Activated CD4-positive, alpha-beta T cell treated with anti-CD3 and anti-CD28 coated beads, Interleukin-2, amount 50 U/mL, for 1 hour (primary cell): ENCODE measurements at places on chromosomes 1 and 21.

- no peak for DNase-seq
These were observed 31.7 kb downstream of the ADAMTS1 start for GRCh38 chr21:26813426-26813998.

DNA sequence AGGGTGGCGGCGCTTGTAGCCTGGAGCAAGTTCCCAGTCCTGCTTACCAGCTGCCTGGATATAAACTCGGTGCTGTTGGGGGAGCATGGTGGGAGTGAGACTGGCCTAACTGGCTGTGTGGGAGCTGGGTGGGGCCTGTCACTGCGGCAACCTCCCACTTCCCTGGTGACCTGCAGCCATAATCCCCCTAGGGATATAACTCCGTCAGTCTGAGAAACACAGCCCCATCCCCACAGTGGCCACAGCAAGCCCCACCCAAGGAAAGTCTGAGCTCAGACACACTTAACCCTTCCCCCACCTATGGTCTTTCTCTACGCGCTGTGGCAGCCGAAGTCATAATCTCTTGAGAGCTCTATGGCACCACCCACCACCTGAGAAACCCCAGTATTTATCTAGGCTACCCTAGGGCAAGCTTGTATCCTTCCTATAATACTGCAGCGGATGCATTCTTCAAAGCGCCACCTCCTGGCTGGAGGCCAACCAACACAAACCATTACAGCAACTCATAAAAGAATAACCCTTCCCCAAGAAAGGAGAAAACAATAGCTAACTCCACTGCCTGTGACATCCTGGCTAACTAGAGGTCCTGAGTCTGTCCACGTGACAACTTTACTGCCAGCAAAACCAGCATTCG, 57.4 kb downstream of the ZNF648 start:
- no peak for DNase-seq

- peak; percentile 64 for DNase-seq
These were observed 65.9 kb downstream of the NDUFS5 start for GRCh38 chr1:39091845-39092645.

GRCh38 chr1:58618303-58618702, 41.3 kb upstream of the TACSTD2 start:
- no peak for DNase-seq

- DNase-seq = peak; percentile 71
These were observed 6.1 kb downstream of the LDLRAP1 start for GRCh38 chr1:25549273-25550154.

DNA sequence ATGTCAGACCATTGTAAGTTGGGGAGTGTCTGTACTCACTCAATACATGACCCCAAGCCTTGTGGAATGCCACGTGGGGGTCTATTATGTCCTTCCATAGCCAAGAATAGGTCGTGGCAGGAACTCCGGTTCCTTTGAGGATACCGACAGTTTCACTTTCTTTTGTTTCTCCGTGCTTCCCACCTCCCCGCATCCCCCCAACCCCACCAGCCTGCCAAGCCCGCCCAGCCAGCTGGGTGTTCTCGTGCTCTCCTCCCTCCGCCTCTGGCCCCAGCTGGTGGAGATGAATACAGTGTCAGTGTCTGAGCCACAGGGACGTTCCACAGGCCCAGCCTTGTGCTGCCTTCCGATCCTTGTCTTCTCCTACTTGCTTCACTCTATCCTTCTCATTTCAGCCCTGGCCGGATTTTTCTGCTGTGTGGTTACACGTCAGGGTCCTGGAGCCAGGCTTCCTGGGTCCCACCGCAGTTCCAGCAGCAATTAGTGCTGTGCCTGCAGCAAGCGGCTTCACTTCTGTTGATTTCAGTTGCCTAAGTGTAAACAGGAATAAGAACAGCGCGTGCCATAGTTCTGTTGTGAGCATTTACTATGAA, 4.1 kb upstream of the AGTRAP start:
- no peak for DNase-seq

DNA sequence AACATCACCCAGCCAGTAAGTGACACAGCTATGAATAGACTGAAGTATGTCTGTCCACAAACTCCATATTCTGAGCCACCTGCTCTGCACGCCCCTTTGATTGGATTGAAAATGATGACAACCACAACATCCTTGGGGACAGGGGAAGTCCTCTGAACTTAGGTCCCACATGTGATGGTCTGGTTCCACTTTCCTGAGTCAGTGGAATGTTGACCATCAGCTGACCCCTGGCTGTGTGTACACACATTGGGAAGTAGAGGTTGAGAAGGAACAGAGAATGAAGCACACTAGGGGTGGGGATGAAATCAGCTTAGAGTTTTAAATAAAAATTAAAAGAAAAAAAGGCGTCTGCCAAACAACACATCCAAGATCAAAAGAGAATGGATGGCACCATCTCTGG, 8.0 kb upstream of the DISP3 start:
- DNase-seq = no peak

DNA sequence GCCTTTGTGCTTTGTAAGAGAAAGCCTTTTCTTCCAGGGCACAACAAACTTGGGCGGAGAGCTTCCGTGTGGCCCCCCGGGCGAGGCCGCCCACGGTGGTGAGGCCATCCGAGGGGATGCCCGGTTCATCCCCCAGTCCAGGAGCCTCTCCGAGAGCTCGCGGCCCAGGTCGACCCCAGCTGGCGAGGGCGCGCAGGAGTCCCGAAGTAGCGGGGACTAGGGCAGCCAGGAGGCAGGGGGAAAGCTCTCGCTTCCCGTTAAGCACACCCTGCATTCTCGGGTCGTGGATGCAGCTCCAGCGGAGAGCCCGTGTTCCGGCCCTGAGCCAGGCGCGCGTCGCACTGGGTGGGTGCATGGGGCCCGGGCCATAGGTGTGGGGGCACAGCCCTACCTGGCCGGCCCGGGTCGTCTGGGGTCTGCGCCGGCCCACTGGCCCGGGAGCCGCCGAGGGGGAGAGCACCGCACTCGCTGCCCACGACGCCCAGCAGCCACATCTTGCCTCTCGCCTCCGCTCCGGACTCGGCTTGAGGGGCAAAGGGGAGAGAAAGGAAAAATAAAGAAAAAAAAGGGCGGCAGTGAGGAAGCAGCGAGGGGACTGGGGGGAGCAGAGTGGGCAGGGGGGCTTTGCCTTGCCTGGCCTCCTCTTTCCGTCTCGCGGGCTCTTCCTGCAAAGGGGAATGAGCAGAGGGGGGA, 1.8 kb downstream of the RNF220 start:
- DNase-seq = peak; percentile 8

DNA sequence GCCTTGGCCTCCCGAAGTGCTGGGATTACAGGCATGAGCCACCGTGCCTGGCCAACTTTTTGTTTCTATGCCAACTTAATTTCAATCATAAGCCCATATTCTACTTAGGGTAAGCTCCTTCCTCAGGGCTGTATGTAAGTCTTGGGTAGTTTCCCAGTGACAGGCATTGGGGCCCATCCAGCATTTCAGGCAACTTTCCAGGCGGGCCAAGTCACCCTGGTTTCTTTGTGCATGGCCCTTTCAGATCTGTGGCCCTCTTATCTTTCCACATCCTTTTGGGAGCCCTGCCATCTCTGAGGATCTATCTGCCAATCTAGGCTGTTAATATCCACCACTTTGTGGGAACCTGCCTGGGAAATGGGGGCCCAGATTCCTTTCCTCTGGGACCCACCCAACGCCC, 58.7 kb downstream of the TNN start:
- no peak for DNase-seq

- DNase-seq = no peak
These were observed 92.5 kb upstream of the FMN2 start for GRCh38 chr1:239999170-239999569.

DNA sequence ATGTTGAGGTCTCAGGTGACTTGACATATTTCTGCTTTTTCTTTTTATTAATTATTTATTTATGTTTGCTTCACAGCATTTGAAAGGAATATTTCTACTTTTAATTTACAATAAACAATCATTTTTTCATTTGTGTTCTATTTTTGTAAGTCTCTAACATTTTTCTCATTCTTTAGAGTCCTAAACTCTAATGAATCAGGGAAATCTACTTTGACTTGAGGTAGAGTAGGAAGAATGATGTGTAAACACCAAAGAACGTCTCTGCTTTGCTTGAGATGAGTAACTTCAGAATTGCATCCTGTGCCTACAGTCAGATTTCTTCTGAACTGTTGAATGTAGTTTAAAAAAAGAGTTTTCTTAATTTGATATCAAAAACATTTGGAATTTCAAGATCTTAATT, 65.2 kb downstream of the CNST start:
- no peak for DNase-seq

GRCh38 chr1:198970916-198971315, 332.1 kb downstream of the PTPRC start:
- no peak for DNase-seq

- DNase-seq = no peak
These were observed 934 bp downstream of the SCP2 start for GRCh38 chr1:52928015-52928404.

- no peak for DNase-seq
These were observed 52.9 kb downstream of the NFIA start for GRCh38 chr1:61135291-61135690.

DNA sequence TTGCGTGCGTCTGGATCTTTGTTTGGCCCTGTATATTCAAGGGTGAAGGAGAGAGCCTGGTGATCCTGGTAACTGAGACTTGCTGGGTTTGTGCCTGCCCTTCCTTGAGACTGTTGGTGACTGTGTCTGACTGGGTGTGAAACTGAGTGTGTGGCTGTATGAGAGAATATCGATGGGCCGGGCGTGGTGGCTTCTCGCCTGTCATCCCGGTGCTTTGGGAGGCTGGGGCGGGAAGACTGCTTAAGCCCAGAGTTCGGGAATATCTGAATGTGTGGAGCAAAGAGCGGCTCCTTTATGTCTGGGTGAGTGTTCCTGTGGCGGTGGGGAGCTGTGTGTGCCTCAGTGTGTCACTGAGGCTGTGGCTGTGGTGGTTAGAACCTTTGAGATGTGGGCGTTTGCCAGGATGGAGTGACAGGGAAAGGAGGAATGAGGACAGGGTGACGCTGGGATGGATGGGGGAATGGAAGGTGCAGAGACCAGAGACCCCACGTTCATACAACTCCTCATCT, 2.7 kb upstream of the MARCKSL1 start:
- DNase-seq = no peak

DNA sequence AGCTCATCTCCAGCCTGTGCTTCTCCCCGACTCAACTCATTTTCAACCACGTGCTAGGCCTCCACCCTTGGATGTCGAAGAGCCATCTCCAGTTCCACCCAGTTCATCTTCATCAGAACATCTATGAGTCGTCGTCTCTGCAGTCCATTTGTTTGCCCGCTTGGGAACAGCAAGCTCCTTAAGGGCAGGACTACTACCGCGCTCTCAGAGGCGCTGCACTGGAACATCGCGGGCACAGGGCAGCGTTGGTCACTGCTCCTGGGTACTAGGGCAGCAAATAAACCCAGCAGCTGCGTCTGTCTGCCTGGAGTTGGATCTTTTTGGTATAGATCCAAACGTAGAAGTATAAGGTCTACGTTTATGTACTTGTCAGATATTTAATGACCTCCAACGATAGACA, 478 bp upstream of the PRDM2 start:
- no peak for DNase-seq

DNA sequence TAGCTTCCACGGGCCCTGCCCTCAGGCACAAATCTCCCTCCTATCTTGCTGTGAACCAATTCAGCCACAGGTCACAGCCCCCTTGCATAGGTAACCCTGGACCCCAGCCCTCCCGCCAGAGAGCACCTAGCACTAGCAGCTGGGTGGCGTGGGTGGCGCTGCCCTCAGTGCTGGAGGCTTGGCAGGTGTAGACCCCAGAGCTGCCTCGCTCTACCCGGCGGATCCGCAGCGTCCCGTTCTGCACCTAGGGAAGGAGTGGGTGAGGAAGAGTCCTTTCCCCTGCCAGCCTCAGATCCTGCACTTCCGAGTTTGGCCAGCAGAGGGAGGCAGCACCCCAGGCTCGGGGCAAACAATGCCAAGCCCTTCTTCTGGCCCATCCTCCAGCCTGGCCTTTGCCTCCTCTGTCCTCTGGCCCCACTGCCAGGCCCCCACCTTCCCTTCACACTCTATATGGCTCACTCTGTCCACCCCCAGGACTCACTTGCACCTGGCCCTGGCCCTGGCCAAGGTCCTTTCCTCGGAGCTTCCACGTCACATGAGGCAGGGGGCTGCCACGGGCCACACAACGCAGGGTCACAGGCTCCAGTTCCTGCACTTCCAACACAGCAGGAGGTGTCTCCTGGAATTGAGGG, 9.0 kb downstream of the IGSF9 start:
- DNase-seq = peak; percentile 86

GRCh38 chr1:14242870-14243269, 355.6 kb upstream of the KAZN start:
- no peak for DNase-seq

DNA sequence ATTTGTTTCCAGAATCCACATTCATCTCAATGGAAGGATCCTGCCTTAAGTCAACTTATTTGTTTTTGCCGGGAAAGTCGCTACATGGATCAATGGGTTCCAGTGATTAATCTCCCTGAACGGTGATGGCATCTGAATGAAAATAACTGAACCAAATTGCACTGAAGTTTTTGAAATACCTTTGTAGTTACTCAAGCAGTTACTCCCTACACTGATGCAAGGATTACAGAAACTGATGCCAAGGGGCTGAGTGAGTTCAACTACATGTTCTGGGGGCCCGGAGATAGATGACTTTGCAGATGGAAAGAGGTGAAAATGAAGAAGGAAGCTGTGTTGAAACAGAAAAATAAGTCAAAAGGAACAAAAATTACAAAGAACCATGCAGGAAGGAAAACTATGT, 2.6 kb downstream of the GADD45A start:
- DNase-seq = no peak

DNA sequence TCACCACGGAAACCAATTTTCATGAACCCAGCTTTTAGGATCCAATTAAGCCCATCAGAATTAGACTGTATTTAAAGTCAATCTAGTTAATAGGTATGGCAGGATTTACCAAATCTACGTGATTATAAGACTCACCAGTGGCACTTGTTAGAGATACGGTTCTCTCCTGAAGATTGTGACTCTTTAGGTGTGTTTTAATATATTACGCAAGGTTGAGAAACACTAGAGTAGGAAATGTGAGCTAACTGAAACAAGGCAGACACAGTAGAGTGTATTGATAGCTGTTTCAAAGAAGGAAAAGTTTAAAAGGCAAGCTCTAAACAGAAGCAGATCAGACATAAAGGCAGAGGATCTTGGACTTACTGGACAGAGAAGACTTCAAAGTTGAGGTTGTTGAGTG, 11.2 kb upstream of the RPE65 start:
- no peak for DNase-seq

- DNase-seq = no peak
These were observed 17.4 kb upstream of the PRDM16 start for GRCh38 chr1:3051270-3052268.

DNA sequence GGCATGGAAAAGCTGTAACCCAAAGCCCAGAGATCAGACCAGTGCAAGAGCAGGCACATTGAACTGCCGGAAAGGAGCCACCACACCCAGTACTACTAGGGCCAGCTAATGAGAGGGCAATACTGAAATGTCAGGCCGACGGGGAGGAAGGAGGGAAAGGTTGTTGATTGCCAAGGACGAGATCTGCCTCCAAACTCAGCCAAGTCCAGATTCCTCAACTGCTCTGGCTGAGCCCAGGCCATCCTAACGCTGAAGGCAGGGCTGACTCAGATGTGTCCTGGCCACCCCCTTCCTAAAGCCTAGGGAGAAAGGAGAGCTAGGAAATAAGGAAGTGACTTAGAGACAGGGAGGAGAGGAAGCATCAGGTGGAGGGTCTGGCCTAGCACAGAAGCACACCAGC, 42.1 kb upstream of the IPO9 start:
- no peak for DNase-seq
